CD4-positive, alpha-beta T cell treated with Interleukin-6 at 100 ng/mL for 8 hours (primary cell): ENCODE measurements at places on chromosomes 1 and 21.

DNA sequence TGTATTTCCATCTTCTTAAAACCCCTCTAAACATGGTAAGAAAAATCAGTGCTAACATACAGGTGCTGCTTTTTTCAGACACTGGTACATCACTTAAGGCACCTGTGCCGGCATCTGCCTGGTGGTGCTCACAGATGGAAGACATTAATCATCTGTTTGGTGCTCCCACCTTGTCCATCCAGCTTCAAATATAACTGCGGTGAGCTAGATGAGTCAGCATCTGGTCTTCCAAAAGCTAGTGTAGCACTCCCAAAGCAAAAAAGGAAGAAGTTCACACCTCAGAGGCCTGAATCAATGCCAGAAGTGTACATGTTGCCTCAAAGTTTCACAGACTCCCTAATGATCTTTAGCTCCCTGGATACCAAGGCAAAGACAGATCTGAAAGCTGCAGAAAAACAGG lies 44.4 kb downstream of the TM2D1 start:
- DNase-seq = no peak

- no peak for DNase-seq
These were observed 31.5 kb downstream of the LYST start for GRCh38 chr1:235835226-235835625.

DNA sequence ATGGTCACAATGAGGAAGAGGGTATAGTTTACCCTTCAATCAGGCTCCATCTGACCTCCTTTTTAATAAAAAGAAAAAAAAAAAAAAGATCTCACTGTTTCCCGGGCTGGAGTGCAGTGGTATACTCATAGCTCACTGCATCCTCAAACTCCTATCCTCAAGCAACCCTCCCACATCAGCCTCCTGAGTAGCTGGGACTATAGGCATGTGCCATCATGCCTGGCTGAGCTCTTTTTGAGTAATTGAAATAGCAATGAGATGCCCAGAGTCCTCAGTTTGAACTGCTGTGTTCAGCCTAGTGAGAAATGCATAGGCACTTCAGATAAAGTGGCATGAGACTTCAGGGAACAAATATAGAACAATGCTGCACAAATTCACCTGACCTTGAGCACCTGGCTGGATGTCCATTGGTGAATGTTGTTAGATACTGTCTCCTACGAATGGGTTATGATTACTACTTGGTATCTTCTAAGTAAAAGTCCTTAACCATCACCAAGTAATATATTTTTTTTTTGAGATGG lies 67.6 kb downstream of the NR5A2 start:
- no peak for DNase-seq

GRCh38 chr1:158251163-158251562 lies 3.1 kb upstream of the CD1A start:
- no peak for DNase-seq

GRCh38 chr1:1599935-1600860 lies at the start of gene FNDC10:
Gene FNDC10, minus strand, starts transcription at chr1:1600135. Its CDS starts 120 bp downstream, at chr1:1600015.
- DNase-seq = no peak

DNA sequence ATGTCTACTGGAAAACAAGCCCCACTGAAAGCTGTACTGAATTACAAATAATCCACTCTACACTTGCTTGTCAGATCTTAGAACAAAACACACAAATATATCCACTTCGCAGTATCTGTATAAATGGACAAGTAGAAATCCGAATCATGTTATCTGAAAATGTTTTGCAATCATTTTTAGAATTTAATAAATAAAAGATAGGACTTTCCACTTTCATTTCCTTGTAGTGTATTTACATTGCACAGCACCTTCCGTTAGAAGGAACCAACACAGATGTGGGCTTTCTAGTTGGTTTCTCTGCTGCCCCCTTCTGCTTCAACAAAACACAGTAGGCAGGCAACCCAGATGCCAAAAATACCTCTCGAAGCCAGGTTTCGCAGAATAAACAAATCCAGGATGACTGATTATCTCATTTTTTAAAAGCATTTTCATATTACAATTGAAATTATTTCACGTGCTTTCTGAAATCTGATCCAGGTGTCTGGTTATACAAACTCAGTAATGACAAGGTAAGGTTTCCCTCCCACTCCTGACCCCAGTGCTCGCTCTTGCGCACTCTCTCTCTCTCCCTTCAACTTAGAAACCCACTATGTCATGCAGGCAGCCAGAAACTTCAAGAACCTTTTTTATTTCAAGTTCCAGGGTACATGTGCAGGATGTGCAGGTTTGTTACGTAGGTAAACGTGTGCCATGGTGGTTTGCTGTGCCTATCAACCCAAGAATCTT lies 389.9 kb downstream of the SMYD3 start:
- DNase-seq = peak; percentile 53

DNA sequence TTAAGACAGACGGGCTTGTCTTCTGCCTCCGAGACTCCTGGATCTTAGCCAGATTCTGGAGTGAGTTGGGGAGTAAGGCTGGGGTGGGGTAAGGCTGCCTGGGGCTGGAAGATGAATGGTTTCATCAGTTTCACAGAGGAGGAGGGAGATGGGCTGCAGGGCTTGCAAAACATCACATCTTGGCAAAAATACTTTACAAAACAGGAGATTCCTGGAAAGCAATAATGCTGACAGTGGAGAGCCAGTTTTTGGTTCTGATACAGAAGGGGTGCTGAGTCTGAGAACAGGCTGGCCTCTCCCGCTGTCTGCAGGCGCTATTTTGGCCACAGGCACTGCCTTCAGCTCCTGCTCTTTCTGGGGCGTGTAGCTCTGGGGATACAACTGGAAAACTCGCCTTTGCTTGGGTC lies 83.4 kb upstream of the KCNE2 start:
- DNase-seq = no peak
